ENCODE measurements at places on chromosomes 1 and 21.

GRCh38 chr21:36776981-36777617, 78.2 kb downstream of the SIM2 start:
- no peak for DNase-seq

DNA sequence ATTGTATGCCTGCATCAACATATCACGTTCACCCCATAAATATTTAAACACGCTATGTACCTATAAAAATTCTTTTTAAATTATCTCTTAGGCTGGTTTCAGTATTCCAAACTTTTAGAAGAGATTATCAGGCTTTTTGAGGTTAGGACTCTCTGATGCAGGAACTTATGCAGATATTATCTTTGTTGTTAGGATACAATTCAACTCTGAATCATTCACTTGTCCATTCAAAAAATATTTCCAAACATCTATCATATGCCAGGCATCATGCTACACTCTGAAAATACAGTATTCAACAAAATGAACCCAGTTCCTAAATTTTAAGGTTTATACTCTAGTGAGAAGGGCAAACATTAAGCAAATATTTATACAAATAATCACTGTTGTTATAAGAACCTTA, 40.5 kb downstream of the ASH1L start:
- no peak for DNase-seq

- DNase-seq, result no peak
Measured at GRCh38 chr1:180981596-180982387, 40.9 kb downstream of the STX6 start.

- no peak for DNase-seq
Measured at GRCh38 chr1:192762265-192762664, 46.6 kb upstream of the RGS2 start.

GRCh38 chr1:92134331-92134730, 54.2 kb downstream of the BTBD8 start:
- DNase-seq, result no peak

DNA sequence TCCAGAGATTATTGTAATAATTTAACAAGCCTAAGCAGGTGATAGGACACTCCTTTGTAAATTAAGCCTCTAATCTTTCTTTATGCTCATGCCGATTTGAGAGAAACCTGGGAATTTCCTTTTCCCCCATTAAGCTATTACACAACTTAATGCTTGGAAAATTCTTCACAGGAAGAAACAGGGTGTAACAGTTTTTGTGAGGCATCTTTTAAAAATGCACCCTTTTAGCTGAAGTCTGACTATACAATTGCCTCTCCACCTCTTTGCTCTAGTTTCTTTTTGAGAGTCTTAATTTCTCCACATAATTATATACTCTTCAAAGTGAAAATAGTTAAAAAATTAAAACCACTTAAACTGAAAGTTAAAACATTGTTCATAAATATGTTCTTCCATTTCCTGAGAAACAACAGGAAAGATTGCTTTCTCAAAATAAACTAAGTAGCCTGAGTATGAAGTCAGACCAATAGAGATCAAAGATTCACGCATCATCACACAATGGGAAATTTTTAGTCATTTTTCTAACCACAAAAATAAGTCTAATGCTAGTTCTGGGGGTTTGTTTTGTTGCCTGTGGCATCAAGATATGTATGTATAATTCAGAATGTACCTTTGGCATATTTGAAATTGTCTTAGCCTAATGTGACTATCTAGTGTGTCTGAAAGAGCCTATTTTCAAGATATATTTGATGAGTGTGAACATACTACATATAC, 34.7 kb downstream of the LRRC8D start:
- DNase-seq, result no peak

All from left forelimb (tissue), 1 donor.